Neural crest cell (in vitro differentiated cells): ENCODE measurements at places on chromosomes 1 and 21. TPM values are rescaled to one million over a fixed set of nuclear protein-coding genes. Genes with fewer than 3 reads are reported as not detected.

TTLL7 gene
- total RNA-seq: 10.5 and 13.5 TPM in 2 replicates

CDK11A gene
- total RNA-seq: 47.8 and 48.9 TPM in 2 replicates

PGLYRP4 gene
- total RNA-seq: not detected in 2 replicates

OR2T35 gene
- total RNA-seq: not detected in 2 replicates

PPFIA4 gene
- total RNA-seq: 2.6 and 5.0 TPM in 2 replicates

AURKAIP1 gene
- 127 and 128 TPM in 2 replicates for total RNA-seq

DMRTA2 gene
- 0.18 TPM in 1 of 2 replicates, not detected in the other for total RNA-seq

RBBP5 gene
- 22.8 and 24.1 TPM in 2 replicates for total RNA-seq

BRINP3 gene
- total RNA-seq: 0.45 and 0.77 TPM in 2 replicates

AQP10 gene
- total RNA-seq: not detected in 2 replicates

PPM1J gene
- 1.1 and 1.4 TPM in 2 replicates for total RNA-seq
